Stimulated activated naive CD4-positive, alpha-beta T cell (primary cell): ENCODE measurements at places on chromosomes 1 and 21.
A peak's percentile ranks its signal among the peaks of the same experiment; 100 is the strongest.

DNA sequence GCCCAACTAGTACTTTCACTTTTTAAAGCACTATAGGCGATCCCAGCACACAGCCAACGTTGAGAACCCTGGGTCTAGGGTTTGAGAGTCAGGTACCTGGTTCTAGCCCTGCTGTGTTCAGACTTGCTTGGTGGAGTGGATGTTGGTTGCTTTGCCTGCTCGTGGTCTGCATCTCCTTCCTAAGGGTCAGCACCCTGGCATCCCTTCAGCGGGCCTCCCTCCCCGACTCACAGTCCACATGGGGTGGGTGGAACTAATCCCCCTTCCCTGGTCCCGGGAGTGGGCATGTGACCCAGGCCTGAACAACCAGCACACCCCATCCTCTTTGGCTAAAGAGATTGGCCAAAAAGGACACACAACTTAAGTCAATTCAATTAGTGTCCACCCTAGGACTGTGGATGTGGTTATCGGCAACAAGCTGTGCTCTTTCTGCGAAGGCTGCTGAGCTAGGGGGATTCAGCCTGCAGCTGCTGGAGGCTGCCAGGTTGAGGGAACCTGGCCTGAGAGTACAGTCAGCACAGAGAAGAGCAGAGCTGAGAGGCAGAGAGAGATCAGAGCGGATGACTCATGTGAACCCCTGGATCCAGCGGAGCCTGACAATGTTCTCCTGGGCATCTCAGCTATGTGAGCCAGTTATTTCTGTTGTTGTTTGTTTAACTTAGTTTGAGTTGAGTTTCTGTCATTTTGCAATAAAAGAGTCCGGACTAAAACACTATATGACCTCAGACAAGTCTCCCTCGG lies 138.9 kb downstream of the ACTL8 start:
- no peak for DNase-seq

GRCh38 chr21:38531039-38531541 lies 32.8 kb upstream of the ERG start:
- DNase-seq = no peak

- no peak for DNase-seq
These were observed 483.4 kb downstream of the OMA1 start for GRCh38 chr1:58063095-58063494.

DNA sequence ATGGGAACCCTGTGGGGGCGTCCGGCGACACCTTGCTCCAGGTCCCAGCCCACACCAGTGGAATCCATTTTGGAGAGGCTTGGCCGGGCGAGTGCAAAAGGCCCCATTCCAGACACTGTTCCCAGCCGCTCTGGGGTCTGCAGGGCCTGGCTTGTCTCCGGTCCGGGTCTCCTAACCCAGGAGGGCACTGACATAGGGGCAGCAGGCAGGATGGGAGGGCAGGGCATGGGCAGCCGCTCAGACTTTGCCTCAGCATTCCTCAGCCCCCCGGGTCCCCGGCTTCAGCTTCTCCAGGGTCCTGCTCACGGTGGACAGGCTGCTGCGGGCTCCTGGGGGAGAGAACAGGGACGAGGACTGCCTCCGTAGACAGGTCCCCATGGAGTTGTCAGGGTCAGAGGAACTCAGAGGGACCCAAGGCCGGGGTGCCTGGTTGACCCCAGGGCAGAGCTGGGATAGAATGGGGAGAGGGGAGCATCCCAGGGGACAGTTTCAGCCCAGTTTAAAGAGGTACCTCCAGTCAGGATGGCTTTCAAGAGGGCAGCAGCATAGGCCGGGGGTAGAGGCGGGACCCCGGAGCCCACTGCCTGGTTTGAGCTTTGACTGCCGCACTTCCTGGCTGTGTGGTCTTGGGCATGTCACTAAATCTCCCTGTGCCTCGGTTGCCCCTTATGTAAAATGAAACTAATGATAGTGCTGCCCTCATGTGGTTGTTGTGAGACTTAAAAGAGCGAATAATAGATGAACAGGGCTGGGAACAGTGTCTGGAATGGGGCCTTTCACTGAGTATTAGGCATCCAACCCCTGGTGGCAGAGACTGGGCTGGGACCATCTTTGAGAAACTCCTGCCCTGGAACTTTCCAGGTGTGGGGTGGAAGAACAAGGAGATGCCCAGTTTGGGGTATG lies 3.7 kb downstream of the KNCN start:
- peak; percentile 9 for DNase-seq

DNA sequence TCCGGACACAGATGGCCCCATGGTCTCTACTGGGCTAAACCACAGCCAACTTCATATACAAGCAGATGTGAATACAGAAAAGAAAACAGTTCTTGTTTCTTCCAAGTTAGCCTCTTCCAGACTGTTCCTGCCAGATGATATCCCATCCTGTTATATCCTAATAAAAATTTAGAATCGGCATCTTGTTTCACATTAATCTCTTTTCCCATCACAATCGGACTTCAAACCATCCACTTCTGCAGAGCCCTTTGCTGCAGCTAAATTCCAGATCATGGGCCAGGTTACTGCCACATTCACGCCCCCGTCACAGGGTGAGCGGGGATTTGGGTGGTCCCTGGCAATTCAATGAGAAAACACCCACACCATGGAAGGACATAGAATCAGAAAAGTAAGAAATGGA lies 57.2 kb downstream of the NPHP4 start:
- no peak for DNase-seq

DNA sequence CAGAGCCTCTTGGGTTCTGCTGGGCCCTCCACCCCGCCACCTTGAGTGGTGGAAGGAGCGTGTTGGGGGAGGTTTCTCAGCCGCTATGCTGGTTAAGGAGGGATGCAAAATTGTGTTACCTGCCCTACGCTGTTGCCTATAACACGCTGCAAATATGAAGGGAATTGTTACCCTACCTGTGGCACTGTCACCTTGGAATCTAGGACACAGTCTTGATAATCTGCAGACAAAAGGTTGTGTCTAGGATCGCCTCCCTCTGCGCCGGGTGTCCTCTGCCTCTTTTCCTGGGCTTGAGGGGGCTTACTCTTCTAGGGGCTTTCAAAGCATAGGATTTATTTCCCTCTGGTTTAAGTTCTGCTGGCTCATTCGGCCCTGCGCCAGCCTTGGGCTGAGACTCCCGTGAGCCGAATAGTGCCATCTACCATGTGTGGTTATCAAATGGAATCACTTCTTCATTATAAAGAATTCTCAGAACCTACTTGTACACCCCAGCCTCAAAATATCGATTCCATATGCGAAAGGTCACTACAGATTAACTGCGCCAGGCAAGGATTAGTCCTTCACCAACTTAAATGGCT lies 697 bp downstream of the SLC22A15 start:
- no peak for DNase-seq
